ENCODE measurements at places on chromosomes 1 and 21.

DNA sequence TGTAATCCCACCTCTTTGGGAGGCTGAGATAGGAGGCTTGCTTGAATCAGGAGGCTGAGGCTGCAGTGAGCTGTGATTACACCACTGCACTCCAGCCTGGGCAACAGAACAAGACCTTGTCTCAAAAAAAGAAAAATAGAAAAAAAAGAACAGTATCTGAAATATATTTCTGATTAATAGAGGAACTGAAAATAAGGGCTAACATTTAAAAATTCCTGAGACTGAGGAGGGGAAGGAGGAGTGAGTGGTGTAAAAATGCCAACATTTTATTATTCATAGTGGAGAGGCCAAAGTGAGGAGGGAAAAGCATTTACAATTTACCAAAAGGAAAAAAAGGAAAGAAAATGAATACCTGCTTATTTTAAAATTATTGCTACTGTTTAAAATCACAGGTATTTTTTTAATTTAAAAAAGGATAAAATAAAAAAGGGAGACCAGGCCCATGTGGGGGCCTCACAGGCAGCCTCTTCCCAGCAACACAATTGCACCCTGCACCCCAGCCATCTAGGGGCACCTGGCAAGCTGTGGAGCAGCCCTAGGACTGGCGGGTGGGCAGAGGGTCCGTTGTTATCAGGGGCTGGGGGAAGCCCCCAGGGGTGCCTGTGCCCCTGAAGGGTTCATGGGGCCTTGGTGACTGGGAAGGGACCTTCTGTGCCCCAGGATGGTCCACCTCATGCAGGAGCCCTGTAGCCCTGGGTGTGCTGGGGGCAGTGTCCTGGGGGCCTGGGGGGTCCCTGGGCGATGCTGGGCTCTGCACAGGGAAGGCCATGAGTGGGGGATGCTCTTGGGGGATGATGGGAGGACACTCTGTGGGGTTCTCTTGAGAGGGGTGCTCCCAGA, 34.8 kb upstream of the ADARB1 start:
- no peak for DNase-seq

- no peak for DNase-seq
Observed at GRCh38 chr1:36479505-36480051, 3.1 kb downstream of the CSF3R start.

GRCh38 chr1:11898086-11898785, 28.0 kb downstream of the KIAA2013 start:
- DNase-seq = no peak

- no peak for DNase-seq
Observed at GRCh38 chr1:234091876-234092275, 187.4 kb downstream of the SLC35F3 start.

GRCh38 chr1:220454155-220454777, 73.7 kb upstream of the MARK1 start:
- no peak for DNase-seq
